ENCODE measurements at places on chromosomes 11 and 22. TPM values are rescaled to one million over a fixed set of nuclear protein-coding genes. Genes with fewer than 3 reads are reported as not detected.

- peak; percentile 69 for DNase-seq
Observed at GRCh38 chr11:64252003-64252872, 908 bp downstream of the PLCB3 start.

- DNase-seq, result no peak
Observed at GRCh38 chr11:30012346-30012745, 4.5 kb downstream of the KCNA4 start.

- no peak for DNase-seq
Observed at GRCh38 chr11:73464347-73464746, 88.1 kb downstream of the RELT start.

DNA sequence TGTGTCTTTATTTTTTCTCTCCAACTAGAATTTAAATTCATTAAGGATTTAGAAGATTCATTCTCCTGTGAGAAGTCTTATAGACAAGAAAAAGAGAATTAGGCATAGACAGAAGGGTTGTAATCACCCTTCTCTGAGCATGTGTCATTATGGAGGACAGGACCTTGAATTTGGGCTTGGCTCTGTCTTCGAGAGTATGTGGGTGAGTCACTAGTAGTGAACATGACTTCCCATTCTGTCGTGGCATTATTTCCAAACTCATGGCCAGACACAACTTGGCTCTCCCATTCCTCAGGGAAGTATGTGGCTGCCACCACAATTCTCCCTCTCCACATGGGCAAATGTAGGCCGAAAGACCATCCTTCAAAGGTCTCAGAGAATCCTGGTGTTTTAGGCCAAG, 14.3 kb upstream of the ANKK1 start:
- DNase-seq, result no peak

The GLB1L3 gene
- polyA plus RNA-seq, result not detected

DNA sequence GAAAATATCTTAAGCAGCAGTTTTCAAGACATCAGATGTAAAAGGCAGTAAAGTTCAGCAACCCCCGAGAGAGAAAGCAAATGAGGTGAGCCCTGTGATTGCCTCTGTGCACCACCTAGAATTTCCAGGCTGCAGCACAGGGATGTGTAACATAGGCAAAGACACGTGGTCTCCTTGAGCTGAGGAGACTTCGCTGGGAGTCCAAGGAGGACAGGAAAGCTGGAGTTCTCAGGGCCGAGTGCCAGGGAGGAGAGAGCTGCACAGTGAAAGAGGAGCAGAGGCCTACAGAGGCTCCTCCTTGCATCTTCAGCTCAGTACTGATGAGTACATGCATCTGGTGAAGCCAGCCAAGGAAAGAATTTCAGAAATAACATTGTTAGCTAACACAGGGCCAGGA, 17.6 kb upstream of the TOLLIP start:
- no peak for DNase-seq

The LARGE2 gene
- 2.1 TPM for polyA plus RNA-seq

DNA sequence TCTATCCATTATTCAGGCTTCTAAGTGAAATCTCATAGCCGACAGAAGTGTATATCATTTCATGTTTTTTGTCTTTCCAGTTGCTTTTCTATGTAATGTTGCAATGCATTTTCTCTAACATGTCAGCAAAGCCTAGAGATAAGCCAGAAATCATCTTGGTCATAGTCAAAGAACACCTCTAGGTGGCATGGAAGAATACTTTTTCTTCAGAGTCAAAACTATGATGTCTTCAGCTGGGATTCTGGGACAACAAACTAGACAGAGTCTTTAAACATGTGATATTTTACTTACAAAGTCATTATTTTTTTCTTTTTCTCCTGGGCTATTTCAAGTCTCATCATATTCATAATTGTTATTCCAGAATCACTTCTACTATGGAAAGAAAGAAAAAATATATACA, 4.4 kb downstream of the GAS2 start:
- DNase-seq, result peak; percentile 24

DNA sequence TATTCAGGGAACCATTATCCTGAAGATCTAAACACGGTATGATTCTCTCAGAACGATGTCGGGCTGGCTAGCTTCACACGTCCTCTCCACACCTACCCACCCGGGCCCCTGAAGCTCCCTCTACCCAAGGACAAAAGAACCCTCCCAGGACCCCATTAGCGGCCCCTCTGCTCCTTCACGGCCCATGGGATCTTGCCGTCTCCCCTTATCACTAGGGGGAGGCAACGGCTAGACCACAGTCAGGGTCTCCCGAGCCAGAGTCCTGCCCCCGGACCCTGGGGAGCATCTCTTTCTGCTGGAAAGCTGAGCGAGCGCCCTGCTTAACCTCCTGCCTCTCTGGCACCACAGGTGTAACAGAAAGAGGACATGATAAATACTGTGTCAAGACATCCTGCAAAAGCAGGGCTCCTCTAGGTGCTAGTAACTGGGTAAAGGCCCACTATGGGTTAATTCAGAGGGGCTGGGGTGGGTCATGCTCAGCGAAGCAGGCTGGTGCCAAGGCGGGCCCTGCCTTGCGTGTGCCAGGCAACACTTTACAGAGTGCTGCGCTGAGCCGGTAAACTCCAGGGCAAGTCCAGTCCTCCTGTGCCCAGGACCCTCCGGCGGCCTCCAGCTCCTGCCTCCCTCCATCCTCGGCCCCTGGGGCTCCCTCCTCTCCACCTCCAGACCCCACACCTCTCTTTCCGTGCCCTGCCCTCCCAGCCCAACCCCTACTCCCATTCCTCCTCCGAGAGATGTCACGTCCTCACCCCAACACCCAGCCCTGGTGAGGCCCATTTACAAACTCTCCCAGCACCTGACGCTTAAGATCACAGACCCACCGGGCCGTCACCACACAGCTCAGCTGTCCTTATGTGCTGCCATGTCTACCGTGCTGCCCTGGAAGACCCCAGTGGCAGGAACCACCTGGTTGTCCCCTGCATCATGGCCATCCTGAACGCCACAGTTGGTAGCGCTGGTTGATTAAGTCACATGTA, 3.0 kb downstream of the TOLLIP start:
- no peak for DNase-seq

DNA sequence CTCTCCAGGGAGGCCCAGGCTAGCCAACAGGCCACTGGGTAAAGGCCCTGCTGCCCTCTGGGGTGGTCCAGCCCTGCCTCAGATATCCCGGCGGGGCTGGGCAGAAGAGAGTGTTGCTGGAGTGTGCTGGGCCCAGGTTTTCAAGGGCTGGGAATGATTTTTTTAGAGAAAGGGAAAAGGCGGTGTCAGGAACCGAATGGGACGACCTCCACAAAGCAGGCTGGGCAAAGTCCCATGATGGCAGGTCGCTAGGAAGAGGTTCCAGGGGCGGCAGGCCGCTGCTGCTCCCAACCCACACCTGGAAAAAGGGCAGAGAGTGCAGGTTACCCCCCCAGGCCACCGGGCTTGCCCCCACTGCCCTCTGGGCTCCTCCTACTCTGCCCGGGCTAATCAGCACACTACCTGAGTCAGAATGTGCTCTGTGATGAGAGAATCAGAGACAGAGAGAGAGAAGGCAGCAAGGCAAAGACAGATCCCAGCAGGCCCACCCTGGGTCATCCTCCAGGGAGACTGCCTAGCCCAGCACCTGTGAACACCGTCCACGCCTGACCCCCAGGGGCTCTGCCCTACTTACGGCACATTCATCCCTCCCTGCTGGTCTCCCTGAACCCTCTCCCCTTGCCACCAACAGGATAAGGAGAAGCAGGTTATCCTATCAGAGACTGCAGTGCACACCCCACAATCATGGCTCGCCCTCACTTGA, 4.6 kb downstream of the PATZ1 start:
- DNase-seq, result no peak

- DNase-seq, result no peak
Observed at GRCh38 chr11:133024301-133024700, 508.0 kb downstream of the OPCML start.

The CECR2 gene
- 0.06 TPM for polyA plus RNA-seq

The ZC3H12C gene
- polyA plus RNA-seq, result 3.2 TPM

GRCh38 chr11:6566704-6567370, 36.6 kb downstream of the RRP8 start:
- DNase-seq, result no peak

The KCTD14 gene
- polyA plus RNA-seq, result 2.7 TPM

- DNase-seq, result peak; percentile 20
Observed at GRCh38 chr11:86954269-86955110, 705 bp downstream of the FZD4 start.
